ENCODE measurements at places on chromosomes 13 and 19.

- DNase-seq: no peak
Observed at GRCh38 chr19:35789195-35789977, 14.0 kb downstream of the ARHGAP33 start.

GRCh38 chr19:4694211-4694987 is 24.3 kb upstream of the MYDGF start:
- no peak for DNase-seq

DNA sequence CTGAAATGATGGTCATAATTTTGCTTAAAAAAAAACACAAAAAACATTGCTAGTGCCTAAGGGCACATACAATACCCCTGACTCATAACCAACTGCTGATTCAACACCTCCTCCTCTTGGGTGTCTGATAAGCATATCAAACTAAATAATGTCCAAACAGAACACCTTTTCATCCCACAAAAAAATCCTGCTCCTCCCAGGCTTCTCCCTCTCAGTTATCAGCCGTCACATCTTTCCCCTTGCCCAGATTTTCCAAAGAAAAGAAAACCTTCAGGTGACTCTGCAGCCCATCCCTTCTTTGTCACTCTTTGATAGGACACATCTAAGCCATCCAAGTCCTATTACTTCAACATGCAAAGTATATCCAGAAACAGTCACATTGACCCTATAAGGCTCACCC is 46.9 kb downstream of the ABCC4 start:
- DNase-seq: no peak

GRCh38 chr19:738509-739128 is 12.3 kb upstream of the MISP start:
- no peak for DNase-seq

DNA sequence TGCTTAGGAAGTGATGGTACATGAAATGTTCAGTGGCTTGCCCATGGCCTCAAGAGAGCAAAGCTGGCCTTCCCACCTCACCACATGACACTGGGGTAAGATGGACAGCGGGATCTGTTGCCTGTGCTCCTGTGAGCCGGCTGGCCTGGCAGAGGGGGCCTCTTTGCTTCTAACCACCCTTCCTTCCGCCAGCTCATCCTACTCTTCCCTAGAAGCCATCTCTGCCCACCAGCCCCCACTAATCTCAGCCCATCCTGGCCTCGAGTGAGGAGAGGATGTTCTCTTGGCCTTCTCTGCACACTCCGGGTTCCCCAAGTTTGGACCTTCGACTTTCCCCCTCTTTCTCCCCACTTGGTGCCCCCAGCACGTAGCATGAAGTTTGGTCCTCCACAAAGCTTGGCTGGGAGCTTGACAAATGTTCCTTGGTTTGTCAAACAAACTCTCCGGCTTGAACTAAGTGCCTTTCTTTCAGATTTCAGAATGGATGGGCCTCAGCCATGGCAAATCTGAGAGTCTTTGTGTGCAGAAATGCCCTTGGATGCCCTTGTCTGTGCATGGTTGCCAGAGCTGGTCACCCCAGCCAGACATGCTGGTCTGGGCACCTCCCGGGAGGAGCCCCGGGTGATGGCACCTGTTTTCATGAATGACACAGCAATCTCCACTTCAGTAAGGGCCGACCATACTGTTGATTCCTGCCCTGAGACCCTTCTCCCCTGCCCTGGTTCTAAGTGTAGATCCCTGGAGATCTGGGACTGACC is 145.5 kb downstream of the URI1 start:
- no peak for DNase-seq
